Glomerular endothelial cell (primary cell): ENCODE measurements at places on chromosomes 1 and 21. TPM values are rescaled to one million over a fixed set of nuclear protein-coding genes. Genes with fewer than 3 reads are reported as not detected.

The KRTAP21-2 gene
- total RNA-seq = not detected in 2 replicates

The ANGEL2 gene
- total RNA-seq = 14.4 and 43.0 TPM in 2 replicates

DNA sequence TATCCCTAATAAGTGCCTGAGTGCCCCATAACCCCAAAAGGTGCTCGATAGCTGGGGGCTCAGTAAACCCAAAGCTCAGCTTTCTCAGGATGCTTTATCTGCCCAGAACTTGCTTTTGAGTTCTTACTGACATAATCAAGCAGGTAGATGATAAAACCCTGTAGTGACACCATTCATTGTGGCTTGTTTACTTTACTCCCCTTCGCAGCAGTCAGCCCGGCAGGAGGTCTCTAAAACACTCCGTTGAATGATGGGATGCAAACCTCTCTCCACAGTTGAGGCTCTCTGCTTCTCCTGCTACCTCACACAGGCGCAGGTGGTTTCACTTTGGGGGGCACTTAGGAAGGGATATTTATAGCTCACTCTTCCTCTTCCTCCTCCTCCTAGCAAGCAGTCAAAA is 349.4 kb downstream of the HLX start:
- DNase-seq = no peak

GRCh38 chr1:59063501-59063900 is 233.4 kb upstream of the FGGY start:
- no peak for DNase-seq

DNA sequence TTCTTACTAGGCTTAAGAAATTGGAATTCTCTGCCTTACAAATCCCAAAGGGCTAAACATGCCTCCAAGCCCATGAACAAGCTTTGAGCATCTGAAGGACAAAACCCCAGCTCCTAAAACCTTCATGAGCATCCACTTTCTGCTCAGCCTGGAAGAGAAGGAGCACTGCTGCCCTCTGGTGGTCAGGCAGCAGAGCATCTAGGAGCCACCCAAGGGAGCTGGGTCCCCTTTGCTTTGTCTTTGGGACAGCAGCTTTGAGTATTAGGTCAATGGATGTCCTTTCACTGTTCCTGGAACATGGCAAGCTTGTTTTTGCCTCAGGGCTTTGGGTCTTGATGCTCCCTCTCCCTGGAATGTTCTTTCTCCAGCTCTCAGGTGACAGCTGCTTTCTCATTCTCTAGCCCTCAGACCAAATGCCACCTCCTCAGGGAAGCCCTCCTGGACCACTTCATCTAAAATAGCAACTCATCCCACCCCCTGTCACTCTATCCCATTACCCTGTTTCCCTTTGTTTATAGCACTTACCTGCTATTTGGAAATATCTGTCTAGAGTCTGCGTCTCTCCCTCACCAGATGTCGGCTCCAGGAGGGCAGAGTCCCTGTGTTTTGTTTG is 25.7 kb downstream of the RAB7B start:
- DNase-seq = no peak

GRCh38 chr1:203673550-203674411 is 47.1 kb downstream of the ATP2B4 start:
- DNase-seq = peak; percentile 91

DNA sequence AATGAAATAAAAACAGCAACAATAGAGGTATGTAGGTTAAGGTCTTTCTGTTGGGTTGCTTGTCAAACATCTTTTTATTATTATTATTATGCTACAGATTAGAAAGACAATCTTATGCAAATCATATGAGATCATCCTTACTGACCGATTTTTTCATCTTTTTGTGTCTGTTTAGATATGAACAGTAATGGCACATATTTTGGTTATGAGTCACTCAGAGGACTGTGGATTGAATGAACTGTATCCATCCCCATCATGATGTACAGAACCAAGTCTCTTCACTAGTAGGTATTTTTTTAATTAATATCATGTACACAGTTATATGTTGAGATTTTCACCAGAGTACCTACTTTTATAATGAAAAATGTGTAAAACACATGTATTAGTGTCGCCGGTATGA is 159.1 kb downstream of the CHRM3 start:
- DNase-seq = no peak

The HSD11B1 gene
- not detected in 2 replicates for total RNA-seq

DNA sequence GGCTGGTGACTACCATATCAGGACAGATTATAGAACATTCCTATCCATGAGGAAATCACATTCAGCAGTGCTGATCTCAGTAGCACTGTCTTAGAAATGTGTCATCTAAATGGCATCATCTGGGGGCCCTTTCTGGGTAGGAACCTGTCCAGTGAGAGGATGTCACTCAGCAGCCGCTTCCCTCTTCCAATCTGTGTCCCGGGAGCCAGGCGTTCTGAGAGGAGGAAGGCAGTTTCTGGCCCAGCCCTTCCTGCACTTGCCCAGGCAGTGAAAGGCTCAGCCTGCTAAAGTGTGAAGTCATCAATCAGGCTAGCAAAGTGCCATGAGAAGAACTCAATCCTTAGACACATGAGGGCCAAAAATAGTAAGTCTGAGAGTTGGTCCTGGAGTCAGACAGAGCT is 25.6 kb downstream of the RAB4A start:
- DNase-seq = no peak

The PIK3CD gene
- total RNA-seq = 13.2 and 16.6 TPM in 2 replicates

- no peak for DNase-seq
Measured at GRCh38 chr1:177915641-177916040, 54.2 kb downstream of the SEC16B start.

The SH2D2A gene
- 0.44 and 0.82 TPM in 2 replicates for total RNA-seq

DNA sequence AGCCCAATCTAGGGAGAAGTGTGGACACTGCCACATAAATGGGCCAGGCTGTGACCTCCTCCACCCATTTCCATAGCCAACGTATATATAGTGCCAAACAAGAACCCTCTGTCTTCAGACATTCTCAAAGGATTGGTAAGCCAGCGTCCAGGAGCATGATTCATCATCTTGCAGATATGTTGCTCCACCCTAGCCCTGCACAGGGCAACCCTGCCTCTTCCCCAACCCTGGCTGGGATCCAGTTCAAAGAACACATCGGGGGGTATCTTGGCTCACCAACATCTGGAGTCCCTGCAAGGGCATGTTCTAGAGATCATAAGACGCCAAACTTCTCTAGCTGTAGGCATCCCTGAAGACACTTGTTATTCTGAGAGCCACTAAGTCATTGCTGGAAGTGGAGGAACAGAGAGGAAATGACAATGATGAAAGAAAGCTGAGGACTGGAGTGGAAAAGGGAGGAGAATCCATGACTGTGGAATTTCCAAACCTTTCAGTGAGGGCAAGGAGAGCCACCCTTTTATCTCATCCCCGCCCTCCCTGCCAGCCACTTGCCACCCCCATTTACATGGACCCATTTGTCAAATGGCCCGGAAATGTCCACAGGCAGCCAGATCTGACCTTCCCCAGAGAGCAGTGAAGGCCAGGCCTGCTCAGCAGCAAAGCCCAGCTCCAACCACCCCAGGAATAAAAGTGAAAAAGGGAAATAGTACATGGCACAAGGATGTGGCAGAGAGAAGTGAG is 144.1 kb upstream of the CTTNBP2NL start:
- no peak for DNase-seq

The NBPF14 gene
- total RNA-seq = 7.7 and 15.9 TPM in 2 replicates
